AML-193 (cell line): ENCODE measurements at places on chromosomes 7 and 10.
A peak's percentile ranks its signal among the peaks of the same experiment; 100 is the strongest.

- DNase-seq: no peak
Measured at GRCh38 chr7:29467193-29467926, 96.3 kb upstream of the PRR15 start.

GRCh38 chr10:3909339-3909738 lies 124.3 kb upstream of the KLF6 start:
- DNase-seq: no peak

DNA sequence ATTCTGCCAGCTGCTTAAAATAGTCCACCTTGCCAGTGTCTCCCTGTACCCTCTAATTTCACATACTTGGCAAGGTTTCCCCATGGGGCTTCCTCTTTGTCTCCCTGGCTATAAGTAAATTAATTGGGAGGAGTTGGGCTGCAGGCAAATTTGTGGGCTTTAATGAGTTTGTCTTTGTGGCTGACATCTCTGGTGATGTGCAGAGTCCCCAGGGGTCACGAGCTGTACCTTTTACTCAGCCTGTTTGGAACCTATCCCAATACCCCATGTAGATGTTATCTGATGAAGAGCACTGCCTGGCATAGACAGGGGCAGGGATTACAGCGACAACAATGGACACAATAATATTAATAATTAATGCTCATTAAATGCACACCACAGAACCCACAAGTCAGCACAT lies 132.5 kb downstream of the SLIT1 start:
- no peak for DNase-seq

DNA sequence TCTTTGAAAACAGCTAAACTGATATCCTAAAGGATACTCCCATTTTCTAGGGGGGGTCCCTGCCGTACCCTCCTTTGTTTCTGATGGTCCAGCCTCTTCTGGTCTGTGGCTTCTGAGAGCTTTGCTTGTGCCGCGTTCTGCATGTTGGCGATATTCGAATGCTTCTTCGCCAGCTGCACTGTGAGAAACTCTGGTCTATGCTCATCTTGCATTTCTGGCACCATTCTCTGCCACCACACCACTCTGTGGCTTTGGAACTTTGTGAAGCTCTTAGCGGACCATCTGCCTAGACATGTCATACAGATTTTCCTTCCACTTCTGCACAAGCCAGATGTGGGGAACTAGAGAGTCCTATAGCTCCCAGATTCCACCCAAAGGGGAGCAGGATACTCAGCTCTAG lies 197.2 kb downstream of the REEP3 start:
- no peak for DNase-seq

DNA sequence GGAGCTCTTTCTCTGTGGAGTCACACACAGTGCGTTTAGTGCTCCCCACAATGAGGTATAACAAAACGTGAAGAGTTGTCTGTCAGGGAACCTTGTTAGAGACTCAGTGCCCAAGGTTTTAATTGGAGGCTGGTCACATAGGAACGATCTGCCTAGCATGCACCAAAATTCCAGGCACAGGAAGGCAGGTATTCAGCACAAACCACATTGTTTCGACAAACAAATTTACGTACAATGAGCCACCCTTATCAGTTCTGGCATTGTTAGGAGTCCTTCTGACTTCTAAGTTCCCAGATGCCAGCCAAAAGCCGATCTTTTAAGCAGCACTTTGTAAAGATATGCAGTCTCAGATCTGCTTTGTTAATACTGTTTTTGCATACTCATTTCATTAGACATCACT lies 414.2 kb upstream of the MTPN start:
- no peak for DNase-seq

DNA sequence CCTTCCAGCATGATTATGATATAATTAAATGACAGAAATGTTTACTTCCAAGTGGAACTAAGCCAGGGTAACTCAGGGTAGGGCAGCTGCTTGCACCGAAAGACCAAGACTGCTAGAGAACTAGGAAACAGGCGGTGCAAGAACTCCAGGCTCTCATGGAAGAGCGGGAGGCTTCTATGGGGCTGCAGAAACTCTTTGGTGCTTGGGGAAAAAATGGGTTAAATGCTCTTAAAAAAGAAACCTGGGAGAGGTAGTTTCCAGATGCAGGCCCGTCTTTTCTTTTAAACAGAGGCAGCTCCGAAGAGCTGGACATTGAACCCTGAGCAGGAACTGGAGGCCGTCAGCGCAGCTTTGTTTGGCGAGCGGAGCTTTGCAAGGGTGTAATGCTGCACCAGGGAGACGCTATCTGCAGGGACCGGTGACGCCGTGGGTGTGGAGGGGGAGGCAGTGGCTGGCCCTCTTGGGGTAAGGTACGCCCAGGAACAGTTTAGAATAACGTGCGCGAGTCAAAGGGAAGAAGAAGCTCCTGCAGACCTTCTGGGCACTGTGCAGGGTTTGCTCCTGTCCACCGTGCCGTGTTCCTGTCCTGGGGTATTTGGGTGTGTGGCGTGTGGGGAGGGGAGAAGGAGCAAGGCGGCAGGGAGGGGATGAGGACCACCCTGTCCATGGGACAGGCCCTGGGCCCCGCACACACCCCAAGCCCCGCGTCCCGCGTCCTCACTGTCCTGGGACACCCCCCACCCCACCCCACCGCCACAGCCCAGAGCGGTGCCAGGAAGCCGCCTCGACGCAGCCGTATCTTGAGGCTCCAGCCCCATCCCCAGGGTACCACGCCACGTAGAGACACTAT lies 59.0 kb downstream of the EGFR start:
- DNase-seq: no peak

GRCh38 chr7:26444555-26444954 lies 152.9 kb downstream of the SNX10 start:
- no peak for DNase-seq

- no peak for DNase-seq
Measured at GRCh38 chr10:60648761-60649160, 129.5 kb upstream of the CDK1 start.

DNA sequence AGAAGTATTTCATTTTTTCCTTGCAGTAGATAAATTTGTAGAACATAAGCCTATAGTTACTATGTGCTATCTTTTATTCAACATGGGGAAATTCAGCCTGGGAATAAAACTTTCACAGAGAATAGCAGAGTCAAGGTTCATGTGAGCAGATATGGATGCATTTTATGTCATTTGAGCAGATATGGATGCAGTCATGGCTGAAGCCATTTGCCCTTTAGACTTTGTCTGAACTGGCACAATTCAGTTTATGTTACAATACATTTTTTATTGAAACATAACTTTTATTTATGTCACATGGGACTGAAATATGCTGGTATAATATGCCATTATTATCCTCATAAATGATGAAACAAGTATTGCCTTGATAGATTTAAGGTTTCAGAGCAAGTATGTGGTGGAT lies 231.1 kb downstream of the CACNA2D1 start:
- DNase-seq: no peak

GRCh38 chr10:98608411-98608810 lies 161.7 kb upstream of the HPS1 start:
- DNase-seq: no peak

GRCh38 chr10:82564353-82565196 lies 689.6 kb downstream of the NRG3 start:
- DNase-seq: no peak

GRCh38 chr7:99938296-99938695 lies 8.9 kb upstream of the GJC3 start:
- no peak for DNase-seq

DNA sequence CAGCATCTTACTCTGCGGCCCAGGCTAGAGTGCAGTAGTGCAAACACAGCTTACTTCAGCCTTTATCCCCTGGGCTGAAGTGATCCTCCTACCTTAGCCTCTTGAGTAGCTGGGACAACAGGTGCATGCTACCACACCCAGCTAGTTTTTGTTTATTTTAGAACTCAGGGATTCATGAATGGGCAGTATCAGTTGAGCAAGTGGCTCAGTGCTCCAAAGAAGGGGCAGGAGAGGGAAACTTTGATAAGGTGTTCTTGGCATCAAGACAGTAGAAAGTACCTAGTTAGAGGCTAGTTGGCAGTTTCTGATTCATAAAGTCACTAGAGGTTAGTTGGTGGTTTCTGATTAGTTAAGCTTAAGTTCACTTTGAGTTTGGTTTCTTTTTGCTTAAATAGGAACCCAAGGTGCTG lies 18.4 kb downstream of the TRIM24 start:
- no peak for DNase-seq

DNA sequence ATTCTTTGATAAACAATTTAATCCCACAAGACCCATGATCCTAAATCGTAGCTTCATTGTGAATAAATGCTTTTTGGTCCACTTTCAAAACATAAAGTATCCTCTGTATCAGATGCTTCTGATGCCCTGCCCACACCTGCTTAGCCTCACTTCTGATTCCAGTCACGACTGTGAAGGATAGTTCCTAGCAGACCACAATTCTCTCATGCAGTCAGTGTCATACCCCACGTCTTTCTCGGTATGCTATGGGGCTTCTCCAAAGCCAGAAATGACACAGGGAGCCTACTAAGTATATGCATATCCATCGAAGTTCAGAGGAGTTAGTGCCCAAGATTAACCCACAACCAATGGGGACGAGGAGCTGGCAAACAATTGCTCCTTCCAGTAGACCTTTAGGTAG lies 27.6 kb upstream of the CTNNA3 start:
- DNase-seq: no peak

DNA sequence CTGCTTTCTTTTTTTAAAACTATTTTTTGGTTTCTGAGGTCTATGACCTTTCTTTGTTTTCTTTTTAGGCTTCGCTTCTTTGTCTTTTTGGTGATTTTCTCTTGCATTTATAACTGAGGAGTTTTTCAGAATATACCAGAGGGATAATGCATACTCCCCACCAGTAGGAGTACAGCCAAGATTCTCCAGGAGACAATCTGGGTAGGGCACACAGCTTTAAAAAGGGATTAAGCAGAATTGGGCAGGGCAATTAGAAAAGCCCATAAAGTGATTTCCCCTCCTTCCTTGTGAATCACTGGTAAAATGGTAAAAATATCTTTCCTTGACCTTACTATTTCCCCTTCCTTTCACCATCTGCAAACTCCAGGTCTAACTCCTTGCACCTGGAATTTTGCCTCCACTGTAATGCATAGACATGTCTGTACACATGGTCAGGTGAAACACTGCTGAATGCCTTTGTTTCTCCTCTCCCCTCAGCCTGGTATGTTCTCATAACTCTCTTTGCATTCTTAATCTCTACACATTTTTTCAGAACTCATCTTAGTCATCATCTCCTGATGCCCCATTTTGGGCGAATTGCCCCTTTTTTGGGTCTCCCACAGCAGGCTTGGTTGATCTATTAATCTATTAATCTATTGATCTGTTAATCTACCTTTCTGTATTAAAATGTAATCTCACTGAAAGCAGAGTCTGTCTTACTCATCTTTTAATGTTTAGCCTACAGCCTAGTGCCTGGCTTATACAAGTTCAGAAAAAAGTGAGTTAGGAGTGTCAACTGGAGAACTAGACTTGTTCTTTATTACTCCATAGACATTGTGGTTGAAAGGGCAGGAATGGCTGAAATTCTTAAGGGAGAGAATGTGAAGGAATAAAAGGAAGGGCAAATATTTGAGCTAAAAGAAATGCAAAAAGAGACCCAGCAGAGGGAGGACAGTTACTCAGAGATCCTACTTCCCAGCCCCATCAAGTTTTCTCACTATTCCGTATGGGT lies 64.6 kb downstream of the MDFIC start:
- DNase-seq: no peak

- no peak for DNase-seq
Measured at GRCh38 chr10:10165415-10165814, 852.3 kb upstream of the CELF2 start.

DNA sequence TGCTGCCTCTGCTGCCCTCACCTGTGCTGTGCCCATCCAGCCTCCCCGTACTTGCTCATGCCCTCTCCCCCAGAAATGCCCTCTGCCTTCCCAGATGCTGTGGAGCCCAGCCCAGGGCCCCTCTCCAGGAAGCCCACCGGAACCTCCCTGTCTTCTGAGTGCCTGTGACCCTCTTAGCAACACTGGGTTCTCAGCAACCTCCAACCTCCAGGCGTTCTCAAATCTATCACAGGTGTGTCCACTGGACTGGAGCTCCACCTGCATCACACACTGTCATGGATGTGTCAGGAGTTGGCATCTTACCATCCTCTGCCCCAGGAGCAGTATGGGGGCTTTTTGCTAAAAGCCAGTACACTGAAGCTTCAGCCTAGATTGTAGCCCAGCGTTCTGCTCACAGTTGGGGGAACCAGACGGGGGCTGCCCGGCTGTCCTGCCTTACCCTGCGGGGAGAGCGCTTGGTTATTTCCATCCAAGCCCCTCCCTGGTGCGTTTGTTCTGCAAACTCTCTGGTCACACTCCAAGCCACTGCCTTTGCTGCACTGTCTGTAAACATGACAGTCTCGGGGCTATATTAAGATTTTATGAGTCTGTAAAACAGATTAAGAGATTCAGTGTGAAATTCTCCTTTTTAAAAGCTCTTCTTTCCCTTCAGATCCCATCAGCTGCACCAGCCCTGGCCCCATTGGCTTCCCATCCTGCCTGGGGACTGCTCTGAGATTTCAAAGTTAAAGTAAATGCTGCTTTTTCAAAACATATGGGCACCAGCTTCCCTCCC lies 71.3 kb upstream of the CPXM2 start:
- no peak for DNase-seq

GRCh38 chr10:49109669-49110340 lies 5.5 kb downstream of the VSTM4 start:
- no peak for DNase-seq

DNA sequence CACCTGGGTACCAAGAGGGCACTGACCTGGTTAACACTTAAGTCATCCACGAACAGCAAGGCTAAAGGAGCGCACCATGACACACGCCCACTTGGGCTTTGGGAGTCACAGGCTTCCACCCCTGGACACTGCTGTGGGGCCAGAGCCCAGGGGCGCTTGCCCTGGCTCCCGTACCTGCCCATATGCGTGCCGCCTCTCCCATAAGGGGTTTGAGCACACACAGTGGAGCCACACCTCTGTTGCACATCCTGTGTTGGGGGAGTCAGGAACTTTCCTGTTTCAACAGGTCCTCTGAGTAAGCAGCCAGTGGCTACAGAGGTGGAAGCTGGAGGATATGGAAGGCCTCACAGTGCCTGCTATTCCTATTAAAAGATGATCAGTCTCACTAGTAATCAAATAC lies 152.0 kb downstream of the REEP3 start:
- no peak for DNase-seq

GRCh38 chr10:26372513-26373354 lies 65.4 kb upstream of the APBB1IP start:
- no peak for DNase-seq

DNA sequence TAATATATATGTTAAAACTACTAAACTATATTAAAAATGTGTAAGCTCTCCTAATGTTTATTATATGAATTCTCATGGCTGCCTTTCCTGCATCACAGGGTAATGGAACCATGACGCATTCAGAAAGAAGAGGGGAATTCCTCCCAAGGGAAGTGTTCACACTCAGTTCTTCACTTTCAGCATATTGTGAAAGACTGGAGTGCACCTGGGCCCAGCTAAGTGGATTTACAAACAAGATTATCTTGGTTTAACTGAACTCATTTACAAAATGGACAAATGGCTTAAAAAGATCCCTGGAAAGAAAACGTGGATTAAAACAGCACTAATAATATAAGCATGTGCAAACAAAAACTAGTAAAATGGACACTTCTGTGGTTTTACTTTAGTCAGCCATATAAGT lies 149.8 kb downstream of the DOCK4 start:
- DNase-seq: no peak

GRCh38 chr7:64618785-64619456 lies 47.0 kb upstream of the ZNF107 start:
- DNase-seq: peak; percentile 65
